ENCODE measurements at places on chromosomes 1 and 21.
A peak's percentile ranks its signal among the peaks of the same experiment; 100 is the strongest.

DNA sequence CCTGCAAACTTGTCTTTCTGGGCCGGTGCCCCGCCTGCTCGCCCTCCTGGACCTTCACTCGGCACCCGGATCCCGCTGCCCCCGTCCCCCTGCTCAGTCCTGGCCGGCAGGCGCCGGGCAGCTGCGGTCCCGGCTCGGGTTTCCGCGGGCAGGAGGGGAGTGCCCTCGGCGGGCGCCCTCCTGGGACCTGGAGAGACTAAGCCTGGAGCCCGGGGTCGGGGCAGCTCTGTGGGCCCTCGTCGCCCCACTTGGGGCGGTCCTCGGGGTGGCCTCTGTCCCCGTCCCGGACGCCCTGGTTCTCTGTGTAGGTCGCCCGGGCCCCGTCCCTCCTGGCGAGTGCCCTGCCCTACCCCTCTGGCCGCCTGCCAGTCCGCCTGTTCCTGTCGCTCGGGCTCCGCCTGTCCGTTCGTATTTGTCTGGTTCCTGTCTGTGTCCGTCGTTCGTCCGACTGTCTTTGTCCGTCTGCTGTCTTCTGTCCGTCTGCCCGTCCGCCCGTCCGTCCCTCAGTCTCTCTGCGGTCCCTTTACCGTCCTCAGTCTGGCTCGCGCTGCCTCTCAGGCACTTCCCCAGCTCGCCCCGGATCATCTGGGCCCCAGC, 490 bp downstream of the SERINC2 start:
- DNase-seq = peak; percentile 19

GRCh38 chr1:45359882-45360513, 19.8 kb upstream of the MUTYH start:
- peak; percentile 80 for DNase-seq

DNA sequence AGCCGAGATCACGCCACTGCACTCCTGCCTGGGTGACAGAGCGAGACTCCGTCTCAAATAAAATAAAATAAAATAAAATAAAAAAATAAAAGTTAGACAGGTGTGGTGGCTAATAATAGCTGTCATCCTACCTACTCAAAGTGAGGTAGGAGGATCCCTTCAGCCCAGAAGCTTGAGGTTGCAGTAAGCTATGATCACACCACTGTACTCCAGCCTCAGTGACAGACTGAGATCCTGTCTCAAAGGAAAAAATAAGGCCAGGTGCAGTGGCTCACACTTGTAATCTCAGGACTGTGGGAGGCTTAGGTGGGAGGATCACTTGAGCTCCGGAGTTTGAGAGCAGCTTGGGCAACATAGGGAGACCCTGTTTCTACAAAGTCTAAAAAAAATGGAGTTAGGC, 18.0 kb downstream of the NOL9 start:
- no peak for DNase-seq

GRCh38 chr1:223221686-223222085, 78.6 kb upstream of the TLR5 start:
- DNase-seq = no peak

DNA sequence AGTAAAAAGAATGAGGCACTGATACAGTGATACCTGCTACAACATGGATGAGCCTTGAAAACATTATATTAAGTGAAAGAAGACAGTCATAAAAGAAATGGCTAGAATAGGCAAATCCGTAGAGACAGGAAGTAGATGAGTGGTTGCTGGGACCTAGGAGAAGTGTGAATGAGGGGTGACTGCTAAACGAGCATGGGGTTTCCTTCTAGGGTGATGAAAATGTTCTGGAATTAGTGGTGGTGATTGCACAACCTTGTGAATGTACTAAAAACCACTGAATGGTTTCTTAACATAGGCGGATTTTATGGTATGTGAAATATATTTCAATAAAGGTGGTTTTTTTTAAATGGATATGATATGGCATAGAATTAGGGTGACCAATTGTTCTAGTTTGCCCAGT, 12.6 kb upstream of the SERINC2 start:
- no peak for DNase-seq
